ENCODE measurements at places on chromosomes 11 and 22.

DNA sequence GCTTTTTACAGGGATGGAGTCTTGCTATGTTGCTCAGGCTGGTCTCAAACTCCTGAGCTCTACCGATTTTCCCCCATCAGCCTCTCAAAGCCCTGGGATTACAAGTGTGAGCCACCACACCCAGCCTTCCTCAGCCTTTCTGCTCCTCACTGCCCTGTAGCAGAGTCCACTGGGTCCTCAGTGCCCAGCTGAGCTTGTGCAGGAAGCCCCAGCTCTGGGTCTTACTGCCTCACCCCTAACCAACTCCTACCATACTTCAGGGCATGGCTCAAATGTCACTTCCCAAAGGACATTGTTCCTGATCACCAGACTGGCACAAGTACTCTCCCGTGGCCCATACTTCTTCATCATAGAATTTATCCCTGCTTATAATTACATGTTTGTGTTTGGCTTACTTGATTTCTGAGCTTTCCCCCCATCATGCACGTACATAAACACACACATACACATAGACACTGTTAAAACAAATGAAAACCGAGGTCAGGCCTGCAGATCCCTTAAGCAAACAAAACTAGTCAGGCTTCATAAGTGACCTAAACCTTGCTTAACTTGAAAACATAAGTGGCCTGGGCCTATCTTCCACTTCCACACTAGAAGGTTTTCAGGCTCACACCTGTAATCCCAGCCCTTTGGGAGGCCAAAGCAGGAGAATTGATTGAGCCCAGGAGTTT lies 14.0 kb upstream of the SLC43A3 start:
- DNase-seq, result no peak

DNA sequence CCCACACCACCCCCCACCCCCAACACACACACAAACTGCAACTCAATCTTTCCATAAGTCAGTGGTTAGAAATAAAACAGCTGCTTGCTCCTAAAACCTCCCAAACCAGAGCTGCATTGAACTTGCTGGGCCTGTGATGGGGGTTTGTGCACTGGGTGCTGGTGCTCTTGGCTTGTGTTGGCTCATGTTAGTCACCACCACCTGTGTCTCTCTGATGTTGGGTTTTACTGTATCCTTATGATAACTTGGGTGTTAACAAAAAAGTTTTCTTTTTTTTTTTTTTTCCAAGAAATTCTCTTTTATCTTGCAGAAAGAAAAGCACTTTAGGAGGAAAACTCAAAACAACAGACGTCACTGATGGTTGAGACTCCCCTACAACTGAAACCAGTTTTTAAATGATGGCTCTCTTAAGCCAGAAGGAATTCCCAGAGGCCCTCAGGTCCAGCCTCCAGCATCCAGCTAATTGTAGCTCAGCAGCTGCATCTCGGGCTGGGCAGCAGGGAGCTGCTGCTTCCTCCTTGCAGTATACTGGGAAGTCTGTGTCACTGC lies 79.9 kb upstream of the DRD2 start:
- DNase-seq, result no peak

DNA sequence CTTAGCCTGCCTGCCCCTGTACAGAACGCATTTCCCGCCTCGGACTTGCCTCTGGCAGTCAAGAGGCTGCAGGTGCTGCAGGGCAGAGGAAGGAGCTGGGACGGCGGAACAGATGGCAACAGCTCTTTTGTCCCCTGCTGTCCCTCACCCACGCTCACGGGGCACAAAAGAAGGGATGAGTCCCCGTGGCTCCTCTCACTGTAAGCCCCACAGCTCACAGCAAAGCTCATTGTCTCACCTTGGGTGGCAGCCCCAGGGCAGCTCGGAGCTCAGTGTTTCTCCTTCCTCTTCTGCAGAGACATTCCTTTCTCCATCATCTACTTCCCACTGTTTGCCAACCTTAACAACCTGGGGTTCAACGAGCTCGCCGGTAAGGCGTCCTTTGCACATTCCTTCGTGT lies 24.3 kb downstream of the SLC25A18 start:
- DNase-seq, result no peak

- no peak for DNase-seq
Observed at GRCh38 chr11:59225017-59225416, 12.3 kb upstream of the MPEG1 start.

- no peak for DNase-seq
Observed at GRCh38 chr11:31620434-31620833, 110.9 kb downstream of the ELP4 start.

- DNase-seq, result no peak
Observed at GRCh38 chr11:122038543-122038942, 77.5 kb downstream of the BLID start.

DNA sequence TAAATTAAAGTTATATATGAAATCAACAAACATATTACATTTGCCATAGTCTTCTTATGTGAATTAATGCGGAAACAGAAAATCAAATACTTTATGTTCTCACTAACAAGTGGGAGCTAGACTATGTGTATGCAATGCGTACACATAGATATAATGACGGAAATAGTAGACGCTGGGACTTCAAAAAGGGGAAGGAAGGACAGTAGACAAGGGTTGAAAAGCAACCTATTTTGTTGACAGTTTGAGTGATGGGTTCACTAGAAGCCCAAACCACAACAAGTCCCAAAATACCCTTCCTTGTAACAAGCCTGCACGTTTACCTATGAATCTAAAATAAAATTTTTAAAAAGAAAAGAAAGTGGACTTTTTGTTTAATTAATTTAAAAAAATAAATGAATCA lies 430.8 kb upstream of the CNTN5 start:
- DNase-seq, result no peak

DNA sequence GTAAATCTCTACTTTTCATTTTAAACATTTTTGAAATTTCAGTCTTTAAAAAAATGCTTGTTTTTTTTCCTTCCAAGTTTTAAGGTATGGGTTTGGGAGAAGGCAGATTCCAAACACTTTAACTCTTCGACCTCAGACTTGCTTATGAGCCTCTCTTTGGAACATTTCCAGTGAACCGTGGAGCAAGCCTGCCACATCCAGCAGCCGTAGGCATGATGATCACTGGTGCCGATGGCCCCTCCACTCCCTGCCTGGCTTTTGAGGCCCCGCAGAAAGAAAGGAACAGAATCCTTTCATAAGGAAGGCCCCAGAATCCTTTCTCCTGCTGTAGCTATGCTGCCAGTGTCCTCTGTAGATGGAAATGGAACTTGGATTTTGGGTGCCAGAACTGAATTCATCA lies 50.7 kb downstream of the BMAL1 start:
- DNase-seq, result no peak

DNA sequence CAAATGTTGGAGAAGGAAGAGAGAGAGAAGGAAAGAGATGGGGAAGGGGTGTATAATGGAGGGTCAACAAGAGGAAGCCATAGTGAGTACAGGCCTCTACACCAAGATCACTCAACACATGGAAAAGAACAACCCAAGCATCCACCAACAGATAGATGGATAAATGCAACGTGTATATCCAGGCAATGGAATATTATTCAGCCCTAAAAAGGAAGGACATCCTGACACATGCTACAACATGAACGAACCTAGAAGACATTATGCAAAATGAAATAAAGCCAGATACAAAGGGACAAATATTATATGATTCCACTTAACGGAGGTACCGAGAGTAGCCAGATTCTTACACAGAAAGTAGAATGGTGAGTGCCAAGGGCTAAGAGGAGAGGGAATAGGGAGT lies 59.3 kb downstream of the NRXN2 start:
- no peak for DNase-seq

- DNase-seq, result no peak
Observed at GRCh38 chr22:44030702-44031082, 6.6 kb downstream of the PARVB start.

DNA sequence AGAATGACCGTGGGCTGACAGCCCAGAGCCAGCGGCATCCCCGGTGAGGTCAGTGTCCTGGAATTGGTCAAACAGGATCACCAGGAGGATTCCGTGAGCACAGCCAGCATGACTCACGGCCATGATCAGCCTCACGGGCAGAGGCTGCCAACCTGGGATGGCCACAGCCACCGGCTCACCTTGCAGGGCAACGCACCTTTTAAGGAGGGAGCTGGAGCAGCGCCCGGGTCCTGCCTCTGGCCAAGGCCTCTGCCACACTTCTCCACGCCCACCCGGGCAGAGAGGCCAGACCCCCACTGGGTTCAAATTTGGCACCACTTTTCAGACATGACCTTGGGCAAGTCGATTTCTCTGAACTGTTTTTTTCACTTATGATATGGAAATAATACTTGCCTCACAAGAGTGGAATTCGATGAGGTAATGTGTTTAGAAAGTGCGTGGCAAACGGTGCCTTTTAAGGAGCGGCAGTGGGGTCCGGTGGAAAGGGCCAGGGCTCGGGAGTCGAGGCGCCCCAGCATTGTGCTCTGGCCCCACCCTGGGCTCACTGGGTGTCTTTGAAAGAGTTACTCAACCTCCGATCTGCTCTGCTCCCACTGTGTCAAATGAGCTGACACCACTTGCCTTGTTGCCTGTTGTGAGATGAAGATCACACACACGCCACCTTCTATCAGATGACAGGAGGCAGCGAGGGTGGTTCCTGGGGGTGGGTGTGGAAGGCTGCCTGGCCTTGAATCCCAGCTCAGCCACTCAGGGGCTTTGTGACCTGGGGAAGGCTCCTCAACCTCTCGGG lies 16.0 kb downstream of the TXN2 start:
- no peak for DNase-seq

DNA sequence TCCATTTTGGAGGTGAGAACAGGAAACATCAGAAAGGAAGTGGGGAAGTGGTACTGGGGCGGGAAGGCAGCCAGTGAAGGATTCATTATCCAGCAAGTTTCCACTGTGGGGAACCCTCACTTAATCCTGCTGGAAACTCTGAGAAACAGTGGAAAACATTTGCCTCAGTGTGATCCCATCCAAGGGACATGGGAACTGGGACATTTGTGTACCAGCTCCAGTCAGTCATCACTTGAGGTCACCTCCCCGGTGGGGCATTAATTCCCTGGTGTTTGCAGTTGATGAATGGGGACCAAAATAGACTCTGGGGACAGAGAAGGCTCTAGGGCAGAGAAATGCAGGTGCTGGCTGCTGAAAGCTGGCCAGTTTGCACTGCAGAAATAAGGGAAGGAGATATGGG lies 599.9 kb downstream of the BUD13 start:
- no peak for DNase-seq

GRCh38 chr11:204587-205109 lies 2.6 kb downstream of the BET1L start:
- DNase-seq, result no peak

DNA sequence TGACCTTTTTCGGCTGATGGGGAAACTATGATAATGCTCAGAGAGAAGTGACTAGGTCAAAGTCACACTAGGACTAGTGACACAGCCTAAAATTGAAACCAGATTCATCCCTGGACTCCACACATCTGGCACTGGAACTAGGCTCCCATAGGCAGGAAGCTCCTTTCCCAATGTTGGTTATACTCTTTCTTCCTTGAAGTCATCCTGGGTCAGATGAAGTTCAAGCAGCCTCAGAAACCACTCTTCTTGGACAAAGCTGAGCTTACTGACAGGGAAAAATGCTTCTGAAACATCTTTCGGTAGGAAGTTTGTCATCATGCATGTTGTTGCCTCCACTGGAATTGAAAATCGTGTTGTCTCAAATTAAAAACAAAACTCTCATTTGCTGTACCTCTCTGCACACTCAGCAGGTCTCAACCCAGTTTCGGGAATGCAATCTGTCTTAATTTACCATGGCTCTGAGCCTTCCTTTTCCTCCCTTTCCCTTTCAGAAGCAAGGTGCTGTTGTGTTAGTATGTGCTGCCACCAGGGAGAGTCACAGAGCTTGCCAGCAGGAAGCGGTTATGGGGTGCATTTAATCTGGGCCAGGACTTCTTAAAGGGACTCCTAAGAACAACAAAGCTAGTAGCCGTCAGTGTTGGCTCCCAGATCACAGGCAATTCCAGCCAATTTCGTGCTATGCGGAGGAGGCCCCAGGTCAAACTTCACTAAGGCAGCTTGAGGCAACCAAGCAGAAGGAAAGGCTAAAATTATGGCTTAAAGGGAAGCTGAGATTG lies 384.8 kb downstream of the TENM4 start:
- DNase-seq, result no peak

DNA sequence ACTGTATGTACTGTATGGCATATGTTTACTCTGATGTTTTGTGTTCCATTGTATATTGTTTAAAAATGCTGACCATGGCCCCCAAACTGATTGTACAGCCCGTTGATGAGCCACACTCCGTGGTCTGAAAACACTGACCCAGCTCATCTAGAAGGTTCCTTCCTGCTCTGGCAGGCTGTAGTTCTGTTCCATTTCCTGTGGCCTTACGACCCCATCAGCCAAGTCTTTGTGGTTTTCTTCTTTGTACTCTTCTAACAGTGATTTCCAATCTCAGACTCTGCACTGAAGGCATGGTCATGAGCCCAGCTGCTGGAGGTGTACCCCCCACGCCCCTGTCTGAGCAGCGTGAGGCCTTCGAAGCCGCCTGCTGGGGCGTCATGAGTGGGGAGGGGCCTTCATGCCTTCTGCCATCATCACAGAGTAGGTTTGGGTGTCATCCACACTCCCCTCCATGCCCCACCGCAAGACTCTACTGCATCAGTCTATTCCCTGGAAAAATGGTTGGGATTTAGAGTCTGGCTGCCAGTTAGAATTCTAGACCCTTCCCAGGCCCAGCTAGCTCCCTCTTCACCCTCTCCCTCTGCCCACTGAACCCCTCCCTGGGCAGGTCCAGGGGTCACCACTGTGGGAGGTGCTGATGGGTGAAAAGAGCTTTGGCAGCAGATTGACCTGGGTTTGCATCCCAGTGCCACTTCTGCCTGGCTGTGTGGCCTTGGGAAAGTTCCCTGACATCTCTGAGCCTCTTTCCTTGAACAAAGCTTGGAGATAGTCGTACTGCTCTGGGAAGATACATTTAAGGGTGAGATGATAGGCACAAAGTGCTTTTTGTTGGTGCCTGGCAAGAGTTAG lies 11.3 kb upstream of the C11orf96 start:
- no peak for DNase-seq

DNA sequence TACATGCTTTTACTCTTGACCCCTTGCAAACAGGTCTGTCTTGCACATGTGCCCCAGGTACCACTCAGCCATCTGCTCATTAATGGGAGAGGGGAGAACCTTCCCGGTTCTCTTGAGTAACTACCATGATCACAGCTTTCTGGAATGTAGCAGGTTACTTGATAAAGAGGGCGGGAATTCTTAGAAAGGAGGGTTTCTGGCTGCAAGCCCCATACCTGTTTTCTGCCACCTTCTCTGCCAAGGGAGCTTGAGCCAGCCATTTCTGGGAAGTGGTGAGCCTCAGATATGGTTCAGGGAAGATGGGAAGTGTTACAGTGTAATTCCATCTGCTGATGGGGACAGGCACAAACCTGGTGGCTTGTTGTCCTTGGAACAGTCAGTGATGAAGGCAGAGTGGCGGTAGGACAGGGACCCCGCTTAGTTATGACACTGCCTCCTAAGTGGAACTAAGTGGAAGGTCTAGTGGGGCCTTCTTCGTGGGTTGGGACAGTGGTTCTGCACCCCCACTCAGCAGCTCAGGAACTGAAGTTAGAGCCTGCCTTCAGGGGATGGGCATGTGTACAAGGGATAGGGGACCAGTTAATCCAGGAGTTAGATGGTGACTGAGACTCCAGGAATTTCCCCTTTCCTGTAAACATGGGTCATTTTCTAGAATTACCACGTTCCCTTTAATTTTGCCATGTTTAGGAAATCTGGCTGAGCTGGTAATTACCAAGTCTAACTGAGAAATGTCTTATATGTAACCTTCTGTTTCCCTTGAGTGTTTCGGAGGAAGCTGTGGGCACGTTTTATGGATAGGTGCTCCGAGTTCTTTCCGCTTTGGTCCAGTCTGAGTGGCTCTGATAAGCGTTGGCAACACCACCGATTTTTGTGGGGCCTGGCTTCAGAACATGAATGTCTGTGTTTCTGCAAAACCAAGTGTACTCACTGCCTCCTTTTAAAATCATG lies 35.3 kb downstream of the BCR start:
- no peak for DNase-seq
